ENCODE measurements at places on chromosomes 1 and 21.

GRCh38 chr21:34844924-34845238 is 176.1 kb downstream of the CLIC6 start:
- DNase-seq: no peak

GRCh38 chr1:170376801-170377385 is 155.1 kb upstream of the GORAB start:
- no peak for DNase-seq

DNA sequence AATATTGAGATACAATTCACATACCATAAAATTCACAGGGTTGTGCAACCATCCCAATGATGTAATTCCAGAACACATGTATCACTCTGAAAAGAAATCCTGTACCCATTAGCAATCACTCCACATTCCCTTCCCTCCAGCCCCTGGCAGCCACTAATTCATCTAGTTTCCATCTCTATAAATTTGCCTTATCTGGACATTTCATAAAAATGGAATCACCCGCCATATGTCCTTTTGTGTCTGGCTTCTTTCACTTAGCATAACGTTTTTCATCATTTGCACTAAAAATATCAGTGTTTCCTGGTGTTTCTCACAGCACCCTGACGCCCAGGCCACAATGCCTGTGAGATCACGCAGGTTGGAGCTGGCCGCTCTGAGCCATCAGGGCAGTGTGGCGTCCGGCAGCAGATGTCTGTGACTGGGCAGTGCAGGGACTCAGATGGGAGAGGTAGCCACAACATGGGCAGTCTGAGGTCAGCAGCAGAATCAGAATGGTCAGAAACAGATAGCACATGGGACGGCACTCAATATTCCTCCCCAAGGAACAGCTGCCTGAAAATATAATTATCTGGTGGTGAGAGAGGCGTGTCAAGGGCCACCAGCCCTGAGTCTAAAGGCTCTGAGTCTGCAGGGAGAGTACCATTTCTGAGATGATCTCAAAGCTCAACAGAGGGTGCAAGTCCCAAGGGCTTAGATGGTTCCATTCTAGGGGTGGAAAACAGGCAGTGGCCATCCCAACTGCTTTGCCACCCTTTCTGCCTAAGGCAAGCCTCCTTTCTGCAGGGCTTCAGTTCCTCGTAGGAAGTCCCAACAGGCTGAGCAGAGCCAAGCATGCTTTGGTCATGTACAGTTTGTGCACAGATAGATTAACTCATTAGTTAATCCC is 129.4 kb upstream of the EDN2 start:
- no peak for DNase-seq

DNA sequence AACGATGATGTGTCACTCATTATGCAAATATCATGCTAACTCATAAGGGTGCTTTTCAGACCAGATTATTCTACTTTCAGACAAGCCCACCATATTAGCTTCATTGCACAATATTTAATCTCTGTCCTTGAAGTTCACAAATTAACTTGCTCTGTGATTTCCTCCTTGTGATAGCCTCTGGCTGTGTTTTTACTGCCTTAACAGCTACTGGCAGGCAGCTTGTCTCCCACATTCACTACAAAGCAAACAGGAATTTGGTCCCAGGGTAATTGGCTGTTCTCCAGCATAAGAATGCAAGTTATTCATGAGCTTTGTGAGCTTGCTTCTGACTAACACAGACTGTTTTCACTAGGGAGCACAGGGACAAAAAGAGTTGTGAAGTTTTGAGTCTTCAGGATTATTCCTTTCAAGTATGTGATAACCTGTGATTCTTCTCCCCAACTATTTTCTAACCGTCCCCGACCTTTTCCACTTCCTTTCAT is 87.9 kb upstream of the HMCN1 start:
- DNase-seq: peak; percentile 99

DNA sequence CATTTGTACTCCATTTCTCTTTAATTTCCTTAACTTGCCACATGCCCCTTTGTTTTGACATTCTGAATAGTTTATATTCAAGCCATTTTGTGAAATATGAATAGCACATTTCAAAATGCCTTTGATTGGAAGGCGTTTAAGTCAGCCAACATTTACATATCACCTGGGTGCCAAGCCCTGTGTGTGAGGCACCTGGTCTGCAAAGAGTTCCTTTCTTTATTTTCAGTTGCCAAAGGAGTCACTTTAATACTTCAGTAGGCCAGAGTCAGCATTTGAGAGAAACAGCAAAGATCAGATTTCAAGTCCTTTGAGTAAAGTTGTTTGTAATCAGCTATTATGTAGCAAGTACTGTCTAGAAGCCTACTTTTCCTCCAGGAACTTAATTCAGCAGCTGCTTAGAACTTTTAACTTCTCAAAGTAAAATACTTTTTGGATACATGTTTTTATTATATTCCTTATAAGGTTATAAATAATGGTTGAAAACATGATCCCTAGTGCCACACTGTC is 70.8 kb downstream of the DTL start:
- no peak for DNase-seq

GRCh38 chr1:235998812-235999211 is 66.1 kb downstream of the NID1 start:
- no peak for DNase-seq

DNA sequence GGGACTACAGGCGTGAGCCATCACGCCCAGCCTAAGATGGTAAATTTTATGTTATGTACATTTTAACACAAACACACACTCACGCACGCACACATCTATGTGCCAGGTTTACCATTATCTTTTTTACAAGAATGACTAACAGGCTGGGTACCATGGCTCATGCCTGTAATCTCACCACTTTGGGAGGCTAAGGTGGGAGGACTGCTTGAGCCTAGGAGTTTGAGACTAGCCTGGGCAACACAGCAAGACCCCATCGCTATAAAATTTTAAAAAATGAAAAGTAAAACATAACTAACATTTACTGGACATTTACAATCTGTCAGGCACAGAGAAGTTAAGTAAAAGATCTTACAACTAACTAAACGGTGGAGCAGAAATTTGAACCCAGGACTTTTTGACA is 14.7 kb downstream of the GATAD2B start:
- DNase-seq: no peak

- DNase-seq: no peak
Measured at GRCh38 chr1:100075773-100076172, 57.0 kb downstream of the SASS6 start.

GRCh38 chr1:234875328-234875952 is 253.2 kb downstream of the TOMM20 start:
- DNase-seq: no peak

- no peak for DNase-seq
Measured at GRCh38 chr1:85058786-85059185, 10.5 kb upstream of the MCOLN3 start.

- no peak for DNase-seq
Measured at GRCh38 chr1:205837382-205837970, 12.5 kb downstream of the PM20D1 start.

DNA sequence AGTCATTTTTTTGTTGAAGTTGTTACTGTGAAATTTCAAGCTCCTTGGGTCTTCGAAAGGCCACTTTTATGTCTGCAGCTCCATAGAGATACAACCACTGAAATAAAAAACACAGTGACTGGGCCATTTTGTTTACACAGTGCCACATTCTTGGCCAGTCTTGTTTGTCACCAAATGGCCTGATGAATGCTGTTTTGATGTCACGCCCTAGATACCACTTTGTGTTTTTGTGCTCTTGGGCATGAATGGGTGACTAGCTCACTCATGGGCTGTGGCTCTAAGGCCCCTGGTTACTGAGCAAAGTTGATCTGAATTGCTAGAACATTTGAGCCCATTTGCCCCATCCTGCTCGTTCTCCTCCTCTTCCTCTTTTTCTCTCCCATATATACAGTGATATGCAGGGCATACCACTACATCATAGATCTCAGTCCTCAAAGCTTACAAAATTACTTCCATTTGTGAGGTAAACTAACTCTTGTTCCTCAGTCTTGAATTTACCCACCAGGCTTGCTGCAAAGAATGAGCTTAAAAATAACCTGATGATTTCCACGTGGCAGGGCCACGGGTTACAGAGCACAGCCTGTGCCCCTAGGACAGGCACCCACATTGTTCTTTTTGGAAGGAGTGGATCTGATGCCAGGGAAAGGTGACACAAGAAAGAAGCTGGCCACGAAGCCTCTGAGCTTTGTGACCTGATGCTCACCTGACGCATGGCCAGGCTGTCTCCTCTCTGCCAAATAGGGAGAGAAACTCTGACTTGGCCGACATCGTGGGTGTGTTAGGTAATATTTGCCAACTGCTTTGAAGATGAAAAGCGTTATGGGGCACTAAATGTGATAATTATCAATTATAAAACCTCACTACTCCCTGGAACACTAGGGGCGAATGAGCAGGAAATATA is 92.4 kb downstream of the RUNX1 start:
- DNase-seq: no peak

DNA sequence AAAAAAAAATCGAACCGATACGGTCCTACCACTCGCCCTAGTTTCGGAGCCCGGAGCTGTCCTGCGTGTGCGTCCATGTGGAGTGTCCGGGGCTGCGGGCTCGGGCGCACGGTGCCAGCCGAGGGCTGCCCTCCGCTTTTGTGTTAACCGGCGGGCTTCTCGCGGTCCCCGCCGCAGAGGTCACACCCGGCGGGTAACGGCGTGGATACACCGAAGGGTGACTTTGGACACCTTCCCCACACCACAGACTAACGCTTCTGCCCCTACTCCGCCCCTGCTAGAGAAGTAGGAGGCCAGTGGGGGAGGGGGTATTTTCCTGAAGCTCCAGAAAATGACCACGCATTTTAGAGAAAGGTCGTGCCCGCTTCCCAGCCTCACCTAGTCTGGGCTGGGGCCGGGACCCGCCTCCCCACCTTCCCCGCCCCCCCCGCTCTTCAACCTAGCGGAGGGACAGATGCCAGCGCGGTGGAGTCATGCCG is 609 bp upstream of the ATF3 start:
- no peak for DNase-seq

- no peak for DNase-seq
Measured at GRCh38 chr1:8011016-8011415, 15.1 kb downstream of the ERRFI1 start.

DNA sequence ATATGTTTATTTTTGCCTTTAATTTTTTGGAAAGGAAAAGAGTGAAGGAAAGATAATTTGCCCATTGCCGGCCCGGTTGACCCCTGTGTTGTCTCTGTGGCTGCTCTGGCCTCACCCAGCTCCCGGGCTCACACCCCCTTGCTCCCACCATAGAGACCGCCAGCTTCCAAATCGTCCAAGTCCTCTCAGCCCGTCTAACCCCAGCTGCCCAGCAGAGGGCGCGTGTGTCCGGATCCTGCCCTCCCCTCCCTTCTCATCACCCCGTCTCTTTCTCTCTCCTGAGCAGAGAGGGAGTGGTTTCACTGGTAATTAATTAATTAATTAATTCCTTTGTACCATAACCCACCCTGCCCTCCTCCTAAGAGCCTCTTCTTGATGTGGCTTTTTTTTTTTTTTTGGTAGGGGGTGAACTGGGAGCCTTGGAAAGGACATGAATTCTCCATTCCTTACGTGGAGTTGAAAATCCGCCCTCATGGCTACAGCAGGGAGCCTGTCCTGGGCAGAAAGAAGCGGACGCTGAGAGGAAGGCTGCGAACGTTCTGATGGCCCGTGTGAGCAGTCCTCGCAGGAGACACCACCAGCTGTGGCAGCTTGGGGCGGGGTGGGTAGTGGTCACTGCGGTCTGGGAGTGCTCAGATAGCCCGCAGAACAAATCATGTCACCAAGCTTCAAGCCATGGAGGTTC is 45.9 kb downstream of the KIAA0040 start:
- DNase-seq: peak; percentile 82

DNA sequence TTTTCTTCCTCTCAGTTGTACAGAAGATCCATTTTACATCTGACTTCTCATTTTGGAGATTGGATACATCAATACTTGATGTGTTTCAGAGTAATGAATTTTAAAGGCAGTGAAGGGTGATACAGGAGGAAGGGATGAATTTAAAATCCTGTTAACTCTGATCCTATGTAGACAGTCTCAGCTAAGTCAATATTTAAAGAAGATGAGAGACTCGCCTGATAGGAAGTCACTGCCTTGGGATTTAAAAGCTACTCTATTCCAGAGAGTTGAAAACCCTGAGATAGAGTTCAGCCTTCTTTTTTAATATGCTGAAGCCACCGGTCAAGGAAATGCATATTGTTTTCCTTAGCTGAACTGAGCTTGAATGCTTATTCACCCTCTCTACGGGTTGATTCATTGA is 42.7 kb downstream of the HUNK start:
- DNase-seq: no peak

DNA sequence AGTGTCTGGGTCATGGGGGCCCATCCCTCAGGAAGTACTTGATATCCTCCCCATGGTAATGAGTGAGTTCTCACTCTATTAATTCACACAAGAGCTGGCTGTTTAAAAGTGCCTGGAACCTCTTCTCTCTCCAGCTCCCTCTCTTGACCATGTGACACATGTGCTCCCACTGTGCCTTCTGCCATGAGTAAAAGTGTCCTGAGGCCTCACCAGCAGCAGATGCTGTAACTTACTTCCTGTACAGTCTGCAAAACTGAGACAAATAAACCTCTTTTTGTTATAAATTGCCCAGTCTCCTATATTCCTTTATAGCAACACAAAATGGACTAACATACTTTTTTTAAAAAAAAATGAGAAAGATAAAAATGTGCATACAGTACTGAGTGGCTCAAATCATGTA is 24.0 kb downstream of the PUM1 start:
- no peak for DNase-seq

GRCh38 chr1:246383239-246383589 is 123.9 kb downstream of the SMYD3 start:
- DNase-seq: no peak

DNA sequence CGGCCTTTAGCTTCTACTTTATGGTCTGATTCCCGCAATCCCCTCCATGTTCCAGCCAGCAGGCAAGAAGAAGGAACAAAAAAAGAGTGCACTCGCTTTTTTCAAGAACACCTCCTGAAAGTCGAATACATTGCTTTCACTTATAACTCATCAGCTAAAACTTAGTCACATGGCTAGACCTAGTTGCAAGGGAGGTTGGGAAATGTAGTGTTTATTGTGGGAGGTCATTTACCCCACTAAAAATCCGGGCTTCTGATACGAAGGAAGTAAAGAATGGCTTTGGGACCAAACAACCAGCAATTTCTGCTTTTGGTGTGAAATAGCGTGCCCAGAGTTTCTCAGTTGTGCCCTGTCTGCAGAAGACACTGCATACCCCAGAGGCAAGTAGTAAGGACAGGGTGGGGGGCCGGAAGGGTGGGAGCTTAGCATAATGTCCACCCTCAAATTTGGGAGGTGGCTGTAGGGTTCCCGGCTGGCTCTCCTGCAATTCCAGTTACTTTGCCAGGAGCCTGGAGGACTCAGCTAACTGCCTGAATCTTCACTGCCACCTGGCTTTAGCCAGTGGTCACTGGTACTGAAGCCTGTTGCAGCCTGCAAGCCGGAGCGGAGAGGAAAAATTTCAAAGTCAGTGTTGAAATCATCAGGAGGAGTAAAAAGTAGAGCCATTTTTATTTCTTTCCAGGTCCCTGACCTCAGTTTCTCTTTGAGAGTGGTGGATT is 57.7 kb upstream of the F3 start:
- peak; percentile 38 for DNase-seq

Measured in SK-MEL-5 (cell line).